ENCODE measurements at places on chromosomes 3 and 15. TPM values are rescaled to one million over a fixed set of nuclear protein-coding genes. Genes with fewer than 3 reads are reported as not detected.

DNA sequence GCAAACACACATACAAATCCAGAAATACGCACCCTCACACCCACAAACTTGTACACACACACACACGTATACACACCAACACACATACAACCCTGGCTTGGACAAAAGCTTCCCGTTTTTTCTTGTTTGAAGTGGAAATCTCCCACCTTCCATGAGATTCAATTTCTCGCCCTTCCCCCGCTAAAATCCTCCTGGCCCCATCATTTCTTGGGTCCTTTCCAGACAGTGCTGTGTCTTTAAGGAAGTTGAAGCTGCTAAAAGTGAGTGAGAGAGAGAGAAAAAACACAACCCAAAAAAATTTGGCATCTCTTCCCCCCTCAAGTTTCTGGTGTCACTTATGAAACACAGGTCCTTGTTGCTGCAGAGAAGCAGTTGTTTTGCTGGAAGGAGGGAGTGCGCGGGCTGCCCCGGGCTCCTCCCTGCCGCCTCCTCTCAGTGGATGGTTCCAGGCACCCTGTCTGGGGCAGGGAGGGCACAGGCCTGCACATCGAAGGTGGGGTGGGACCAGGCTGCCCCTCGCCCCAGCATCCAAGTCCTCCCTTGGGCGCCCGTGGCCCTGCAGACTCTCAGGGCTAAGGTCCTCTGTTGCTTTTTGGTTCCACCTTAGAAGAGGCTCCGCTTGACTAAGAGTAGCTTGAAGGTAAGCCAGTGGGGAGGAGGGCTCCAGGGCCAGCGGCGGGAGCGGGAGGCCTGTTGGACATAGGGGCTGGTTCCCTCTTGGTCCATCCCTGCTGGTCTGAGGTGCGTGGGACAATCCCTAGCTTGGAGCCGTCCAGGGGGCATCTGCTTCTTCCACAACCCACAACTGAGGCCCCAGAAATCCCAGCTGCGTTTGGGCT is at the start of gene ISLR:
ISLR (plus strand) TSS at position 331 of the 839 bp plus-strand sequence. CDS start 1,149 bp downstream, outside the sequence.
- DNase-seq = peak; percentile 42

DNA sequence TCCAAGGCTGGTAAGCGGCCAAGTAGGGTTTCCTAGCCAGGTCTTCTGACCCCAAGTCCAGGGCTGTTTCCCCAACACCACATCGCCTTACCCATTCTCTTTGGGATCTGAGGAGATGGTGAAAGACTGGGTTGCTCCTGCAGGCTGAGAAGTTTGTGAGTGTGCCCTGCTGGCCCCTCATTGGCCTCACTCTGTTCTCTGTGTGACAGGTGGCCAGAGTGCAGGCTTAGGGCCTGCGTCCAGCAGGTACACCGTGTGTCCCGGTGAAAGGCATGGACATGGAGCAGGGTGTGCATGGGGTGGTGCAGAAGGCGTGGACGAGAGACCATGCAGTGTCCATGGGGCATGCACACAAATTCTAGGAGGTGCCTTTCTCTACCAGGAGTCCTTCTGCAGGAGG is 91.3 kb downstream of the DGKG start:
- DNase-seq = no peak

DPPA2 gene
- 0.03 TPM for polyA plus RNA-seq

DNA sequence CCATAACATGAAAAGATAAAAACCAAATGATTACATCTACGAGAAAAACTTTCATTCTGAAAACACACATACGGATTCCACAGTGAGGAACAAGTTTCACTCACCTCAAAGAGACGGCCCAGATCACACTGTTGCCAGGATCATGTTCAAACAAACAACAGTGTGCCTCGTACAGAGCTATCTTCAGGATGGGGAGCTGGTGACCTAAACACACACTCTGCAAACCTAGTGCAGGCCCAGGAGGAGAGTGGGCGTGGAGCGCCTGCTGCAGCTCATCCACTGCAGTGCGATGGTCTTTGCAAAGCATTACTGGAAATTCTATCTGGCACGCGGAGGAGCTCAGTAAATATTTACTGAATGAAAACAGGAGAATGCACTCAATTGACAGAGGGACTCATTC is 38.5 kb downstream of the TAMM41 start:
- no peak for DNase-seq

TTC21A gene
- polyA plus RNA-seq = 5.8 TPM

STRC gene
- polyA plus RNA-seq = 10.9 TPM

DNA sequence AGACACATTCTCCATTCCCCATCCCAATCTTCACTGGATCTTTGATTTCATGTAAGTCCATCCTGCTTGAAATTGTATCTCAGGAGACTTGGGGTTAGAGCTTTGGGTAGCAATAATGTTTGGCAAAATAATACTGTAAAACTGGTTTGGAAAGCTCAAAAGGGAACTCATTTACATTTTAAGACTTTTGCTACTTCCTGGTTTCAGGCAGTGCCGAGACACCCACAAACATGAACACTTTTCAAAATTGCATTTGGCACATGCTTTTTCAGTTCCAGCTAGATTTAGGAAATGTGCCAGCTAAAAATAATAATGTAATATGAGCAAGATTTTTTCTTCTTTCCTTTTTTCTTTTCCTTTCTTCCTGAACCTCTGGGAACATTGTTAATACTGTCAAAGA is 145.7 kb upstream of the CBLB start:
- no peak for DNase-seq

A4GNT gene
- 0.07 TPM for polyA plus RNA-seq

FOXL2 gene
- not detected for polyA plus RNA-seq

GRCh38 chr3:173410436-173410835 is 12.9 kb downstream of the NLGN1 start:
- DNase-seq = no peak

DNA sequence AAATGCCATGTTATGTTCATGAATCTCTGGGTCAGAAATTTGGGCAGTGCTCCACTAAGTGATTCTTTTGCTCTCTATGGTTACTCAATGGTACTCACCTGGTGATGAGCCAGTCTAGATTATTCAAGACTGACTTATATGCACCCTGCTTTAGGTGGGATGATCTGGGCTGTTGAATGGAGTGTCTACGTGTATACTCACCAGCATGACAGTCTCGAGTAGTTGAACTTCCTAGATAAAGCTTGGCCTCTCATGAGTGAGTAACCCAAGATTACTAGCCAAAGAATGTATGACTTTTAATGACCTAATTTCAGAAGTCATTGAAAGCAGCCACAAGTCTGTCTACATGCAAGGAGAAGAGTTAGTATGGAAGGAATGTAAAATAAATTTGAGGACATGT is 77.5 kb upstream of the CADM2 start:
- DNase-seq = no peak

DNA sequence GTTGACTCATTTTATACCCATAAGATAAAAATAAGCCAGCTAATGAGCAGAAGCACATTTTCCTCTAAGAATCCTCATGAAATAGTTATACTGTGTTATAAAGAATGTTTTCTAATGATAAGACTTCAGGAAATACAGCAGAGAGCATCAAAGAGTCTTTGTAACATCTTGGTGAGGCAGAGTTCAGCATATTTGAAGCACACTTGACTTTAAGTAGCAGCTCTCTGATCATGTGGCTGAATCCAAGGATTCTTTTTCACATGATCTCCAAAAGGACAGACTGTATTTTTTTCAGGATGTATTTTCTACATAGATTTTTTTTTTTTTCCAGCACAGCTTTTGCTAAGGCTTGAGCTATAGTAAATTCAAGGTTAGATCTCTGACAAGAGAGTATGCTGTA is 195.1 kb downstream of the SI start:
- DNase-seq = no peak

DNA sequence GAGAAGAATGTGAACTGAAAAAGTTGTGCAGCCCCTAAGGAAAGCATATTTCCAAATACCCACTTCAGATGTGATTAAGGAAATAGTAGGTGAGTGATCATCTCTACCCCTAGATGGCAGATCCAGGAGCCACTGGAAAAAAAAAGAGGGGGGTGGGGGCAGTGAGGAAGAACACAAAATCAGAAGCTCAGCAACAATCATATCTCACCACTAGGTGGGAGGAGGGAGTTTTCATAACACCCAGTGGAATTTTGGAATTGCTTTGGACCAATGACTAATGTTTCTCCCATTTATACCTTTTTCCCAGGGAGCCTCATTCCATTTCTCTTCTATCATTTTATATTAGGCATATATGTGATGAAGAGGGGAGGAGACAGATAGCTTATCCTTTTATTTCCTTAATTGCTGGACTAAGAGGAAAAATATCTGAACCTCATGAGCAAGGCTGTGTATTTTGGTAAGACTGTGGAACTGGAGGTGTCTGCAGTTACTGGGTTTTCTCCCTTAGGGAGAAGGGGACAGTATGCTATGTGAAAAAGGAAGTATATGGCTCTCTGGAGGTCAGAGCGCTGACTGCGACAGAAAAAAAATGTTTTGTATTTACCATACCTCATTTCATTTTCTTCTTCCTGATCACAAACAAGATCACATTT is 363.4 kb downstream of the GAP43 start:
- no peak for DNase-seq

- DNase-seq = no peak
Measured at GRCh38 chr15:57662802-57663201, 43.7 kb upstream of the POLR2M start.

DNA sequence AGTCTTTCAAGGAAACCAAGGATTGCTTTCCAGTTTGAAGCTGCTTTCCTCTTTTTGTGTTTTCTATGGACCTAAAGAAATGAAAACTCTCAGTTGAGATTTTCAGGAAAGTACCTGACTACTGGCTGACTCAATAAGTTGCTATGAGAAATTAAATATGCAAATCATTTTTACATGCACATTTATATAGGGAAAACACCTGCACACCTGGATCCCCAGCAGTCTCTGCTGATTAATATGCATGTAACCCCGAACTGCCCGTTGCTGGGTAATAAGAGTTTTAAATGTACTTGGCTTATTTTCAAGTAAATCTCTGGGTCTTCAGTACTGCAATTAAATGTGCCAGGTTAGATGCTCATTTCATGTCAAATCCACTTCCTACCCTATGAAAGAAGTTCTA is 77.2 kb downstream of the KBTBD8 start:
- DNase-seq = no peak

HRG gene
- polyA plus RNA-seq = 0.04 TPM

- DNase-seq = no peak
Measured at GRCh38 chr15:69513986-69514385, 61.4 kb downstream of the RPLP1 start.

PLOD2 gene
- polyA plus RNA-seq = 92.2 TPM

DNA sequence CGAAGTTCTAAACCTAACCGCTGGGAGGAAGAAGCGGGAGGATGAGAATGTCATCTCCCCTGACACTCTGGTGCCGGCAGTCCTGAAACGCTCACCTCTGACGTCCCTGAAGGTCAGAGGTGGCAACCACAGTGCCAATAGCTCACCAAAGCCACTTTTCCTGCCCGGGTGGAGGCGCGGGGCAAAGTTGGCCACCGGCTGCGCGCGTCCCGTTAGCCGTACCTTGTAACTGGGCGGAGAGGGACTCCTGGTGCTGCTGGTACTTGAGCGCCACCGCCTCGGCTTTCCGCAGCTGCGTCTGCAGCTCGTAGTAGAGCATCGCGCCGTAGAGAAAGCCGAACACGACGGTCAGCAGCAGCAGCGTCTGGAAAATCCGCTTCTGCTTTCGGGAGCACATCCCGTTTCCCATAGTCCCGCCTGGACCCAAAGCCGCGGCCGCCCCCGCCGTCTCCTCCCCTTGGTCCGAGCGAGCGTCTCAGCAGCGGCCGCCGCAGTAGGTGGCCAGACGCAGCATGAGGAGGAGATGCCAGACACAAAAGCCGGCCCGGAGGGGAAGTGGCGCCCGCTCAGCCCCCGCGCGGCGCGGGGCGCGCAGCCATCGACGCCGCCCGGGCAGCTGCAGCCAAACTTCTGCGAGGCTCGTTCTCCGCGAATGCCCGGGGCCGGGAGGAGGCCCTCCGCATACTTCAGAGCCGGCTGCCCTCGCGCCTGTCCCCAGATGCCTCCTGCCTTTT is 680 bp downstream of the GOLIM4 start:
- peak; percentile 44 for DNase-seq

DNA sequence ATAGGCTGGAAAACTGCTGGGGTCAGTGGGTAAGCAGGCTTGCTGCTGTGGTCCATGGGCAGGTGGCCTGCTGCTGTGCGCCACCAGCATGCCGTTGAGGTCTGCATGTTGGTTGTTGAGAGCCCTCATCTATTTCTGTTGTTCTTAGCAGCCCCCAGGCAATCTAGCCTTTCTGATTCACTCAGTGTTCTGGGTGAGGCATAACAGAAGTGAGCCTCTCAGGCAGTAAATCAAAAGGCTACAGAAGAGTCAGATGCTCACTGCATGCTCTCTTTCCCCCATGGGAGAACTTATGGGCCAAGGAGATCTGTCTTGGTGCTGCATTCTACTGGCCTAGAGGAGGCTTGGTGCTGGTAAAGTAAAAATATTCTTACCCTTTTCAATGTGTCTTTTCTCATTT is 67.8 kb upstream of the ATP10A start:
- no peak for DNase-seq

CCDC80 gene
- polyA plus RNA-seq = 27.6 TPM

- peak; percentile 83 for DNase-seq
Measured at GRCh38 chr15:31391687-31392671, 65.3 kb downstream of the KLF13 start.

ZNF609 gene
- polyA plus RNA-seq = 24.4 TPM

CRABP1 gene
- 16.9 TPM for polyA plus RNA-seq

GRCh38 chr3:68045976-68046375 is 391.6 kb upstream of the SUCLG2 start:
- no peak for DNase-seq

GRCh38 chr15:78055919-78056713 is 21.4 kb downstream of the TBC1D2B start:
- DNase-seq = peak; percentile 74

GPR149 gene
- polyA plus RNA-seq = not detected

Measured in large intestine (tissue), 12 donors.